Activated naive CD8-positive, alpha-beta T cell treated with anti-CD3 and anti-CD28 coated beads, Interleukin-2, amount 50 U/mL, for 16 hours (primary cell): ENCODE measurements at places on chromosomes 7 and 10.

DNA sequence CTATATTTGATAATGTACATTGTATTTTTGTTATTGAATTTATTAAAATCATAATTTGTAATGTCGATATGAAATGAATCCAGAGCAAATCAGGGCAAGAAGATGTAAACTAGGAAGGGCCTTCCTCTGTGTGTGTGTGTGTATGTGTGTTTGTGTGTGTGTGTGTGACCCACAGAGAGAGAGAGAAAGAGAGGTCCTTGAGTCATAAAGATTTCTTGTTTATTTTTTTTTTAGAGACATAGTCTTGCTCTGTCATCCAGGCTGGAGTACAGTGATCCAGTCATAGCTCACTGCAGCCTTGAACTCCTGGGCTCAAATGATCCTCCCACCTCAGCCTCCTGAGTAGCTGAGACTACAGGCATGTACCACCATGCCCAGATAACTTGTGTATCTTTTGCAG lies 50.7 kb downstream of the INPP5F start:
- no peak for DNase-seq

DNA sequence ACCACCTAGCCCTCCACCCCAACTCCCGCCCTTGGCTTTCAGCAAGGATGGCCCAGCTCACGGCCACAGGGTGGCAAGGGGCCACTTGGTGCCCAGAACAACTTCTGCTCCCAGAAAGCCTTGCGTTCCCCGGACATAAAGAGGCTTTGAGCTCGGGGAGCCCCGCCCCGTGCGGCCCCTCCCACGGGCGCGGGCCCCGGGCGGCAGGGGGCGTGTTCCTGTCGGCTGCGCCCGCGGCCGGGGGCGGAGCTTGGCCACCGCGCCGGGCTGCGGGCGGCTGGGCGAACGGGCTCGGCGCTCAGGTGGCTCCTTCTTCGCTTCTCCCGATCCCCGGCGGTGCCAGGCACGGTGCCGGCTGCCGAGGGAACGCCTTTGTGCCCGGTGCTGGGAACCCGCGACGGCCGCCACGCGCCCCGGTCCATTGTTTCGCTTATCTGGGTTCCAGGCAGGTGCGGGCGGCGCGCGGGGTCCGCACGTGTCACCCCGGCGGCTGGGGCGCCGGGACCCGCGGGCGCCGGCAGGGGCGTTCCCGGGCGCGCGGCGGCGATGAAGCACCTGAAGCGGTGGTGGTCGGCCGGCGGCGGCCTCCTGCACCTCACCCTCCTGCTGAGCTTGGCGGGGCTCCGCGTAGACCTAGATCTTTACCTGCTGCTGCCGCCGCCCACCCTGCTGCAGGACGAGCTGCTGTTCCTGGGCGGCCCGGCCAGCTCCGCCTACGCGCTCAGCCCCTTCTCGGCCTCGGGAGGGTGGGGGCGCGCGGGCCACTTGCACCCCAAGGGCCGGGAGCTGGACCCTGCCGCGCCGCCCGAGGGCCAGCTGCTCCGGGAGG lies at the start of gene NFE2L3:
Gene NFE2L3 (plus strand): TSS at position 246 of the 829 bp plus-strand sequence. CDS start 301 bp downstream, at position 547.
- peak; percentile 62 for DNase-seq

DNA sequence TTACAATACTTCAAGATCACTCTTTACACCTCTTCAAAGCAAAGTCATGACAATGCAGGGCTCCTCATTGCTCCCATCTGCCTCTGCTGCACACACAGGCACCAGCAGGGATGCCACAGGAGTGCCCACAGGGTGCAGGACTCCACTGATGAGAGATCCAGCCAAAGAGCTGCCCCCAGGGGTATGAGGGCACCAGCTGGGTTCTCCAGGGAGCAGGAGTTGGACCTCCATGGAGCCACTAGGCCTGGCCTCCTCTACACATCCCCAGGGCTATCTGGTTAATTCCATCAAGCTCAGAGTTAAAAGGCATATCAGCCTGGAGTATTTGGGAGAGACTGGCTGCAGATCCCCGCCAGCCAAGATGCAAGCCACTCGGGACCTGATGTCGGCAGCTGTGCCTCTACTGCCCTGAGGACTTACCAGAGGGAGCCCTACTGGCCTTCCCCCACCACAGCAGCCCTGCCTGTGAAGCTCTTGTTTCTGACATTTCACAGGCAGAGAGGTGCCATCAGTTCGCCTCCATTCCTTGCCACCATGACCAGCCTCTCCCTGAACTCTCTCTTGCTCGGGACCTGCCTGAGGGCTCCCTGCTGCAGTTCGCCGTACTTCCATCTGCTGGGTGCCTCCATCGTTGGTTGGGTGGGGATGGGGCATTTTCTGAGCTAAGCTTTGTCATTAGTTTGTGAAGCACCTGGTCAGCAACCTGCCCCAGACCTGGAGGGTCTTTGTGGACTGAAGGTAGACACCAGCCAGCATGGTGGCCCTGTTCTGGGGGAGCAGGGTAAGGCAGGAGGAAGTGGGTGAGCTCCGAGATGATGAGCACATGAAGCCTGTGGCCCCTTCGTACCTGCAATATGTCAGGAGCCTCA lies 12.5 kb upstream of the TRIM8 start:
- no peak for DNase-seq

DNA sequence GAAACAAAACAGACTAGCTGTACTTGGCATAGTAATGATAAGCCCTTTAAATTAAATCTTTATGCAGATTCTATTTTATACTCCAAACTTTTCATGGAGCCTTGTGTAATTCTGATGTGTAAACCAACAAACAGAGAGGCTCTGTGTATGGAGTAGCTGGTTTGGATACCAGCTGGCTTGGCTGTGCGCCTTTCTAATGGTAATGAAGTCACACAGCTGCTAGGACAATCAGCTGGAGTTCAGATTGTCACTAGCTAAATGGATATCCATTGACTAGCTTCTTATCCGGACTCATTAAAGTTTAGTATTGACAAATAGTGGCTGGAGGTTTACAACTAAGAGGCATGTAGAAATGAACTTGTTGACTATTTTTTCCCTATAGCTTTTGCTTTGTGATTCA lies 398.4 kb downstream of the DGKB start:
- DNase-seq: no peak

DNA sequence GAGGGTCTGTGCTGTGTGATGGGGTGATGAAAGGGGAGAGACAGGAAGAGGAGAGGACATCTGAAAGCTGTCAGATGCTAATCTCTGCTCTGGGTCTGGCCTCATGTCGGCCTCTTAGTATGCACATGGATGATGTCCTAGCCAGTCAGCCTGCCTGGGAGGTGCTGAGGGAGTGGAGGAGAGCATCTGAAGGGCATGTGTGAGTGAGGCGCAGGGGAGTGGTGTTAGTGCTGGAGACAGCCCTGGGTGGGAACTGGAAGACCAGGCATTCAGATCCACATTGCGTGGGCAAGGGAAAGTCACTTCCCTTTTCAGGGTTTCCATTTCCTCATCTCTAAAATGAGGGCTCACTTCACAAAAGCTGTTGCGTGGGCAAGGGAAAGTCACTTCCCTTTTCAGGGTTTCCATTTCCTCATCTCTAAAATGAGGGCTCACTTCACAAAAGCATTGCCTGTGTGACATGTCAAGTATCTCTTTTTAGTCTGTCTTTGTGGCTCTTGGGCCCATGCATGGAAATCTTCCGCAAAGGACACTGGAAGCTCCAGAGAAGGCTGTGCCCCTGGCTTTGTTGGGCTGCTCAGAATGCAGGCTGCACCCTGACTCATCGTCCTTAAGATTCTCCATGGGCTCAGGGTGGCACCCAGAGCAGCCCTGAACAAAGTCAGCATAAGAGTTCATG lies 10.0 kb downstream of the SFTPD start:
- no peak for DNase-seq

DNA sequence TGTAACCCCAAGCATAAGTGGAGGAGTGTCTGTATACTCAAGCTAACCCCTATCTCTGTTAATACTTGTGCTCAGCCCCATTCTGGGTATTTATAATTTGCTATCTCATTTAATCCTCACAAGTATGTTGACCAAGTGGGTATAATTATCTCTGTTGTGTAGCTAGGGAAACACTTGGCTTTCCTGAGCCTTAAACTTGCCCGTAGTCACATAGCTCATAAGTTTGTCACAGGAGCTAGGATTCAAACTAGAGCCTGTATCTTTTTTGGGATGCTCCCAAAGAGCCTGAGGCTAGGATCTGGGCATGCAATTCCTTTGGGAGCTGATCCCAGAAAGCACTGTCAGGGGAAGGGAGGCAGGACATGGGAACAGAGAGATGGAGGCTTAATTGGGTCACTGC lies 377.4 kb downstream of the GALNT17 start:
- DNase-seq: no peak

- no peak for DNase-seq
Measured at GRCh38 chr7:46414946-46415345, 493.9 kb upstream of the IGFBP3 start.

DNA sequence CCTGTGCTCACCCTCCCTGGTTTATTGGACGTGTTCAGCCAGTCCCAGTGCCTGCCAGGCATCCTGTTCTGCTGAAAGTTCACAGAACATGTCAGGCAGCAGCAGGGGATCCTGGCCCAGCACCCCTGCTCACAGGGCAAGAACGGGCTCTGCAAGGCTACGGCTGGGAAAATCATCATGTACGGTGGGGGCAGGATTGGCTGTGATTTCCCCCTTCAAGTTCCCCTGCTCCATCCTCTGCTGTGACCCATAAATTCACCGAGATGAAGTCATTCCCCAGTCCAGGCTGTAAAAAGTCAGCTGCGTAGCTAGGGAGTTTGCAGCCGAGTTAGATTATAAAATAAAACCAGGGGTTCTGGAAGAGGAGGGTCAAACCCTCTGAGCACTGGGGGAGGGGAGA lies 484.1 kb upstream of the ZMIZ1 start:
- DNase-seq: no peak

DNA sequence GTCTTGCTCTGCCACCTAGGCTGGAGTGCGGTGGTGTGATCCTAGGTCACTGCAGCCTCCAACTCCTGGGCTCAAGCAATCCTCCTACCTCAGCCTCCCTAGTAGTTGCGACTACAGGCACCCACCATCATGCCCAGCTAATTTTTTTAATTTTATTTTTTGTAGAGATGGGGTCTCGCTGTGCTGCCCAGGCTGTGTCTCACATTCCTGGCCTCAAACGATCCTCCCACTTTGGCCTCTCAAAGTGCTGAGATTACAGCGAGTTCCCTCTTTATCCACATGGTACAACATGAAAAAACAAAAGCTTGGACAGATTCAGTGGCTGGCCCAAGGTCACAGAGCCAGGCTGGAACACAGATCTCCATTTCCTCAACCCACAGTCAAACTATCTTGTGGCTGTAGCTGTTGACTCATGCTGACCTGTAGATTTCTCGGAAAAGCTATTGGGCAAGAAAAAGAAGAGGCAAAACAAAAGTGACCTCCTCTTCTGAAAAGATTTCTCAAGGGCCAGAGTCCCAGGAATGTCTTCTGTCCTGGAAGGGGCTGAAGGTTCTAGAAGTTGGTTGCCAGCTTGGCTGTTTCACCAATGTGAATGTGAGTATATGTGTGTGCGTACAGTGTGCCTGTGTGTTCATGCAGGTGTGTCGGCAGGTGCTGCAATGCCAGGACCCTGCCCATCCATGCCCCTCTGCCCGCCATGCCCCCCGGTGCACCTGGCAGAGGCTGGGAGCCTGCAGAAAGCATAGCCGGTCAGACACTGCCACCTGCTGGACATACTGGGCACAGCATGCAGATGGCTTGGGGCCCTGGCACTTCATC lies 28.4 kb downstream of the TMEM130 start:
- peak; percentile 32 for DNase-seq

- DNase-seq: no peak
Measured at GRCh38 chr10:48536916-48537890, 67.7 kb downstream of the ARHGAP22 start.

GRCh38 chr10:128689667-128690066 lies 563.4 kb upstream of the MKI67 start:
- no peak for DNase-seq

DNA sequence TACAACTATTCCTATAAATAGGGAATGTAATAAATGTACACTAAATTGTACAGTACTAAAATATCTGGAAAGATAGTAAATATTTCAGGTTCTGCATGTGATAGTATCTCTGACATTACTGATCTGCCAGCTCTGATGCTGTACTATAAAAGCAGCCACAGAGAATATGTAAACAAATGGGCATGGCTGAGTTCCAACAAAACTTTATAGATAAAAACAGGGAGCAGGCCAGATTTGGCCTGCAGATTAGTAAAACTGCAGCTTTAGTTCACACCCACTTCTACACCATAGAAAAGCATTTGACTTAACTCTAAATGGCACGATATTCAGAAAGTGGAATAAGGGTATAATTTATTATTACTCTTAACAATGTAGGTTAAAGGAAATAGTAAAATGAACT lies 18.8 kb upstream of the TLL2 start:
- no peak for DNase-seq

- no peak for DNase-seq
Measured at GRCh38 chr7:156609010-156609877, 31.3 kb upstream of the RNF32 start.

- DNase-seq: no peak
Measured at GRCh38 chr10:103333934-103334520, 16.9 kb downstream of the PCGF6 start.

DNA sequence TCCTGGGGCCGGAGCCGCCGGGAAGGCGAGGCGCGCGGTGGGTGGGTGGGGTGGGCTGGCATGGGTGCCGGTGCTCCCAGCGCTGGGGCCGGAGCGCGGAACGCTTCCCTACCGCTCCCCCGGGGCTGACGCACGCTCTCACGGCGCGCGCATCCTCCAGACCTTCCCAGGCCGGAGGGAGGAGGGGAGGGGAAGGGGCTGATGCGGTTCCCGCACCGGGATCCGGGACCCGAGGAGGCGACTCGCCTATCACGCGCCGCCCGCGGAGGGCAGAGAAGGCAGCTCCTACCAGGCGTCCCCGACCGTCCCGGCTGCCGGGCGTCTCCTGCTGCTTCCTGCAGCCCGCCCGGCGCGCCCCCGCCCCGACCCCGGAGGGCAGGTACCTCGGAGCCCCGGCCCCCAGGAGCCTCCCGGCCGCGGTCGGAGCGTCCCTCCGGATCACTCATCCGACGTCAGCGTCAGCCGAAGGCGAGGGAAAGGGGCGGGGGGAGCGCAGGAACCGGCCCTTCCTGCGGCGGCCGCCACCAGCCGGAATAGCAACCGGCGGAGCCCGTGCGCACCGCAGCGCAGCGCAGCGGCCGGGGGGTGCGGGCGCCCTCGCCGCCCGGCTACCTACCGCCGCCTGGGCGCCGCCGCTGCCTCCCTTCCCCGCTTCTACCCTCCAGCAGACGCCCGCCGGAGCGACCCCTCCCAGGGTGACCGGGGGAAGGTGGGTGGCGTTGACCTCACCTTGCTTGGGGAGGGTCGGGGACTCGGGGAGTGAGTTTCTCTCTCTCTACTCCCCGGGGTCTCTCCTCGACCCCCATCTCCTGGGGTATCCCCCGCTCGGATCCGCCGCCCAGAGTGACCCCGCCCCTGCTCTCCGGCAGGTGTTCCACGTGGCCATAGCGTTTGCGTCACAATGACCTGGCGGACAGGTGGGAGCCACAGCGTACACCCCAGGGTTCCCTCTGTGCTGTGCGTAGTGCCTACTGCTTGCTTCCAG lies at the start of gene ICA1:
Gene ICA1 (minus strand): TSS at position 457 of the 985 bp plus-strand sequence. CDS start 26,241 bp downstream, outside the sequence.
- DNase-seq: no peak

DNA sequence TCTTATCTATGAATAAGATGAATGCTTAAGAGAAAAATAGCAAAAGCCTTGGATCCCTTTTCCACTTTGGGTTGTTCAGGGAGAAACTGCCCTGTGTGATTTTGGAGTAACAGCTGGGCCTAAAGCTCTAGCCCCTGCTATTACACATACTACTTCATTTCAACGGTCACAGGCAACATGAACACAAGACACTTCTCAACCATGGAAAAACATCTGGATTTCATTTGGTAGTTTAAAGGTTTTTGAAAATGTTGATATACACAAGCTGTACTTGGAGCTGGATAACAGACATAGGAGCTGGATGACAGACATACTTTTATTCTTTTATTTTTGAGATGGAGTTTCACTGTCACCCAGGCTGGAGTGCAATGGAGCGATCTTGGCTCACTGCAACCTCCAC lies 2.7 kb upstream of the CHUK start:
- no peak for DNase-seq

GRCh38 chr10:72261784-72262404 lies 11.8 kb upstream of the DDIT4 start:
- DNase-seq: no peak
